ENCODE measurements at places on chromosomes 5 and 9.

DNA sequence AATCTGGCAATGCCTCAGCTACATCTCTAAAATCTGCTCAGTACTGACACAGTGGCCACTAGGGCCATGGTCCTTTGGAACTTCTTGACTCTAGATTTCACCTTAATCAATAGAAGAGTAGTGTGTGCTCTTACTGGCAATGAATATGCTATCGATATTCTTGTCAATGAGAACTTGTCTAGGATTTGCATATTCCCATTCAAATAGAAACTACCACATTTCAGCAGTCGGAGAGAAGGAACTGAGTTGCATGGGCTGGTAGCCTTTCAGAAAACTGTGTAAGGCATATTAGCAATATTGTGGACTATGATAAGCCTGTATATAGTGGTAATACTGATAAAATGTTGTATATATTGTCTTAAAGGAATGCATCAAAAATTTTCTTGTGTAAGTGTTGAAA is 45.3 kb upstream of the NAA35 start:
- DNase-seq, result no peak

GRCh38 chr9:100082782-100083181 is 16.0 kb downstream of the ERP44 start:
- no peak for DNase-seq

- DNase-seq, result no peak
These were observed 62.9 kb downstream of the DRD1 start for GRCh38 chr5:175381130-175381529.

DNA sequence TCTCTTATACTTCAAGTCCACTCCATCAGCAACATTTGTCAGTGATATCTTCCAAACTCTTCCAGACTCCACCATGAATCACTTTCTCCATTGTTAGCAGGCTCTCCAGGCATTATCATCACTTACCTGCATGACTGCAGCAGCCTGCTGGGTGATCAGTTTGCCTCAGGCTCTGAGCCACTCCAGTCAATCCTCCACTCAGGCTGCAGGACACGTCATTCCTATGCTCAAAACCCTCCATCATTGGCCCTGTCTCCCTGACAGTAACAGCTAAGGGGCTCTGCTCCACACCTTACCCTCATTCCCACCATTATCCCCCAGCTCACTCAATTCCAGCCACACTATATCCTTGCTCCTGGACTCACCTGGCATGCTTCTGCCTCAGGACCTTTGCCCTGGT is 10.7 kb downstream of the DIRAS2 start:
- no peak for DNase-seq

Data from nephron progenitor cell (in vitro differentiated cells).